ENCODE measurements at places on chromosomes 2 and 18.
A peak's percentile ranks its signal among the peaks of the same experiment; 100 is the strongest.

DNA sequence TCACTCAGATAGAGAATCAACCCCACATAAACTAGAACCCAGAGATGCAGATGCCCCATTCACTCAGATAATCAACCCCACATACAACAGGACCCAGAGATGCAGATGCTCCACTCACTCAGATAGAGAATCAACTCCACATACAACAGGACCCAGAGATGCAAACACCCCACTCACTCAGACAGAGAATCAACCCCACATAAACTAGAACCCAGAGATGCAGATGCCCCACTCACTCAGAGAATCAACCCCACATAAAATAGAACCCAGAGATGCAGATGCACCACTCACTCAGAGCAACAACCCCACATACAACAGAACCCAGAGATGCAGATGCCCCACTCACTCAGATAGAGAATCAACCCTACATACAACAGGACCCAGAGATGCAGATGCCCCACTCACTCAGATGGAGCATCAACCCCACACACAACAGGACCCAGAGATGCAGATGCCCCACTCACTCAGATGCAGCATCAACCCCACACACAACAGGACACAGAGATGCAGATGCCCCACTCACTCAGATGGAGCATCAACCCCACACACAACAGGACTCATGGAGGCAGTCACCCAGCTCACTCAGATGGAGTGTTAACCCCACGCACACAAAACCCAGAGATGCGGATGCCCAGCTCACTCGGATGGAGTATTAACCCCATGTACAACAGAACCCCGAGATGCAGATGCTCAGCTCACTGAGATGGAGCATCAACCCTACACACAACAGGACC, 11.7 kb downstream of the TMEM18 start:
- DNase-seq, result no peak

DNA sequence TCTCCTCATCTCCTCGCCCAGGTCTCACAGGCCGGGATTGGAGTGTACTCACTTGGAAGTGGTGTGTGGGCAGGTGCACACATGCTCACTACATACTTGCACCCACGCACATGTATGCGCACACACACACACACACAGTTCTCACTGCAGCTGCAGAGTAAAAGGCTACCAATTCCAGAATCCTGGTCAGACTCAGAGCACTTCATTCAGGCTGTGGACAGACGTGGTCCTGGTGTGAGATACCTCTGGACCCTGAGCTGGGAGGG, 19.4 kb downstream of the CELF4 start:
- DNase-seq, result no peak

- no peak for DNase-seq
These were observed 98.1 kb downstream of the LRRC30 start for GRCh38 chr18:7329016-7329415.

DNA sequence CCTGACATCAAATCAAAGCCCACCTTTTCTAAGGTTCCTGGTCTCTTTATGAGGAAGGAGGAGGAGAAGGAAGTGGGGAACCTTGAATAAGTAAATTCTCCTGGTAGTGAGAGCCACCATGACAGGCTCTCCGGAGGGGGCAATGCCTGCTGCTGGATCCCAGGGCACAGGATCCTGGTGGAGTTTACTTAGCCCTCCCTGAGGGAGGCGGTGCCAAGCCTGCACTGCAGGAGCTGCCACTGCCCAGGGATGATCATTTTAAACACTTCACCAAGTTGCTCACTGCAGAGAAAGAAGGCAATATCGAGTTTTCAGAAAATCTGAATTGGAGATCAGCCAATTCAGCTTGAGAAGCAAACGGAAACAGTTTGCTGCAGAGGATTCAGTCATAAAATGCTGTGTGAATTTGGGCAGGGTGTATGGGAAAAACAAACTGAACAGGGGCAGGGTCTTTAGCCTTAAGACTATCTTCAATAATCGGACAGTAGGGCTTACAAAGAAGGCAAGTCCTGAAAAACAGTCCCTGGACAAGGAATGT, 200.7 kb downstream of the RAD51AP2 start:
- no peak for DNase-seq

- DNase-seq, result no peak
These were observed 48.0 kb downstream of the ARHGAP15 start for GRCh38 chr2:143177096-143177786.

GRCh38 chr2:230160112-230160660, 59.6 kb downstream of the SP110 start:
- DNase-seq, result peak; percentile 31

DNA sequence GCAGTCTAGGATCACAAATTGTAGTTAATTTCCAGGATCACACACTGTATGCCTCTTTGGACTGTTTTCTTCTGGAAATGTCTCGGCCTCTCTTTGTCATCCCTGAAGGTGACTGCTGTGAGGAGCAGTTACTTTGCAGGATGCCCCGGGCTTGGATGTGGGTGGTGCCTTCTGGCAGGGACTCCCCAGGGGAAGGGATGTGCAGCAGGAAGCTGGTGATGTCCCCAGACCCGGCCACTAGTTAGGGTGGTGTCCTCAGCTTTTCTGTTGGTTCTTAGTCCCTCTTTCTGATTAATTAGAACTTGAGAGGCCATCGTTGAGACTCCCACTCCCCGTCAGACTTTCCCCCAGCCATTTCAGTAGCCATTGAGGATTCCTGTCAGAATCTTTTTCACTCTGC, 286.6 kb upstream of the HDAC4 start:
- DNase-seq, result no peak

GRCh38 chr2:240526521-240526920, 31.3 kb downstream of the ANKMY1 start:
- DNase-seq, result no peak

GRCh38 chr2:61792355-61792890, 61.4 kb downstream of the FAM161A start:
- no peak for DNase-seq

DNA sequence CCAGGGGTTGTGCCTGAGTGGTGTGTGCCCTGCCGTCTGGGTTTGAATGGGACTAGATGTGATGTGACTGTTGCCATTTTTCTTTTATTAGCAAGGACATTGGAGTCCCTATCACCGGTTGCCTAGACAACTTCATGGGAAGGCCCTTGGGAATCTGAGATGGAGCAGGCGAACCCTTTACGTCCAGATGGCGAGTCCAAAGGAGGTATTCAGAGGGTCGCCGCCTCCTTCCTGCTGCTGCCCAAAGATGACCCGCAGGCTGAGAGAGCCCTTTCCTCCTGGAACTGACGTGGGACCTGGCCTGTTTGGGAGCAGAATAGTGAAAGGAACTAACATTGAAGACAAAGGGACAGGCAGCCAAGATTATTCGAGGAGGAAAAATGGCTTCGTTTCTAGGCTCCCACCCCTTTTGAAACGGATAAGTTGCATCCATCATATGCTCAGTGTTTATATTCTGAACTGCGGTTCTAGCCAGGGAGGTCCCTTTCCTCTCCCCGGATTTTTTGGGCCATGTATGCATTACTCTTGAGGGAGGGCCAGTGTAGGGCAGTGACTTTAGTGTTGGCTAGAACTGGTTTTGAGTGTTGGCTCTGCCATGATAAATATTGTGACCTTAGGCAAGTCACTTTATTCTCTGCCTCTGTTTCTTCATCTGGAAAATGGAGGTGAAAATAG, 673 bp downstream of the CENPO start:
- DNase-seq, result no peak

DNA sequence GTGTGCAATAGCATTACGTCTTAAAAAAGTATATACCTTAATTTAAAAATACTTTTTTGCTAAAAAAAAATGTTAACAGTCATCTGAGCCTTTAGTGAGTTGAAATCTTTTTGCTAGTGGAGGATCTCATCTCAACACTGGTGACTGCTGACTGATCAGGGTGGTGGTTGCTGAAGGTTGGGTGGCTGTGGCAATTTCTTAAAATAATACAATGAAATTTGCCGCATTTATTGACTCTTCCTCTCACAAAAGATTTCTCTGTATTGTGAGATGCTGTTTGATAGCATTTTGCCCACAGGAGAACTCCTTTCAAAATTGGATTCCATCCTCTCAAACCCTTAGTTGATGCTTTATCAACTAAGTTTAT, 46.1 kb upstream of the ANXA4 start:
- DNase-seq, result no peak

- DNase-seq, result no peak
These were observed 18.2 kb downstream of the CYBRD1 start for GRCh38 chr2:171540437-171540836.

DNA sequence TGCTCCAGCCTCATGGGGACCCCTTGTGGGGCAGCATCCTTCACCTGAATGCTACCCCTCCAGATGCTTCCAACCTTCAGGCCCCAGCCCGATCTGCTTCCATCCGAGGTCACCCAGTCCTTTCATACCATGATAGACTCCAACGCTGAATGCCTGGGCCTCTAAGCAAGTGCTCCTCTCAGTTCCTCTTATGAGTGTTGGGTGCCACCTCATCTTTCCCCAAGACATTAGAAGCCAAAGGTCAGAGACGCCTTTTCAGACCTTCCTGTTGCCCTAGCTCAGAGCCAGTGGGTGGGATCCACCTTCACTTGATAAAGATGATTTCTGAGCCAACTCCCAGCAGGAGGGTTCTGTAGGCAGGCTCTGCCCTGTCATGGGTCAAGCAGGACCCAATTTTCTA, 174.5 kb upstream of the MGAT5 start:
- DNase-seq, result no peak

DNA sequence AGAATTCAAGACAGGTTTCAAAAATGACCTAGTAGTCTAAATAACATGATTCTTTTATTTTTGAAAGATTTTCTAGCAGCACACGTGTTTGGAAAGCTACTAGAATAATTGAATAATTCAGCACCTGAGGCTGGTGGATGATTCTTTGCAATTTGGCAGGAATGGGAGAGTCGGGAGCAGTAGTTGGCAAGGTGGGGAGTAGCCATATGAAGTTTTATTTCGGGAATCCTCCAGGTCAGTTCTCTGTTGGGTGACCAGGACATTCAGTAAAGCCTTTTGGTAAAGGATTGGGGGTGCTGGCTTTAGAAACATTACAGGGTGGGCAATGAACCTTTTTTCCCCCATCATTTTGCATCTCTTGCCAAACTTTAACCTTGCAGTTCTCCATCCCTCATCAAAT, 75.0 kb upstream of the LYPD6B start:
- no peak for DNase-seq

GRCh38 chr2:135510577-135510976, 20.4 kb downstream of the ZRANB3 start:
- no peak for DNase-seq

DNA sequence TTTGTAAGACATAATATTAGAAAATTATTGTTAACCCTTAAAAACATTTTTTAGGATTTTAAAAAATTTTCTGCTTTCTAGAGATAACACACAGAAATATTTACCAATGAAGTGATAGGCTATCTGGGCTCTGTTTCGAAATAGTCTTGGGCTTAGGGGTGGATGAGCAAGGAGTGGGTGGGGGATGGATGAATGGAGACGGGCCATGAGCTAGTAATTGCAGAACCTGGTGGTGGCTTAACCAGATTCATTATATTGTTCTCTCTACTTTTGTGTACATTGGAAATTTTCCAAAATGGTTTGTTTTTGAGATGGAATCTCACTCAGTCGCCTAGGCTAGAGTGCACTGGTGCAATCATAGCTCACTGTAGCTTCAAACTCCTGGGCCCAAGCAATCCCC, 89.6 kb downstream of the TCF7L1 start:
- DNase-seq, result peak; percentile 2

DNA sequence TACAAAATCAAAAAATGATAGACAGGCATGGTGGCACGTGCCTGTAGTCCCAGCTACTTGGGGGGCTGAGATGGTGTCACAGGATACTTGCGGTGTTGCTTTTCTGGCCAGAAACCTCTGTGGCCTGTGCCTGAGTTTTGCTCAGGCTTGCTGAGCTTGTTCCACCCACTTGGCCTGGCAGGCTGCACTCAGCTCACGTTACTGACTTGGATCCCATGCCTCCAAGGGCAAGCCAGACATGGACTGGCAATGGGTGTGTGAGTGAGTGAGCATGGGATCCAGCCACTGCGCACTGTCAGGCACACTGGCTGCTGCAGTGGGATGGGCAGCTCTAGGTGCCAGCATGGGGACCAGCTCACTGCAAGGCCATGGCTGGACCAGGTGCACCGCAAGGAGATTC, 67.9 kb downstream of the NCAPH start:
- no peak for DNase-seq

DNA sequence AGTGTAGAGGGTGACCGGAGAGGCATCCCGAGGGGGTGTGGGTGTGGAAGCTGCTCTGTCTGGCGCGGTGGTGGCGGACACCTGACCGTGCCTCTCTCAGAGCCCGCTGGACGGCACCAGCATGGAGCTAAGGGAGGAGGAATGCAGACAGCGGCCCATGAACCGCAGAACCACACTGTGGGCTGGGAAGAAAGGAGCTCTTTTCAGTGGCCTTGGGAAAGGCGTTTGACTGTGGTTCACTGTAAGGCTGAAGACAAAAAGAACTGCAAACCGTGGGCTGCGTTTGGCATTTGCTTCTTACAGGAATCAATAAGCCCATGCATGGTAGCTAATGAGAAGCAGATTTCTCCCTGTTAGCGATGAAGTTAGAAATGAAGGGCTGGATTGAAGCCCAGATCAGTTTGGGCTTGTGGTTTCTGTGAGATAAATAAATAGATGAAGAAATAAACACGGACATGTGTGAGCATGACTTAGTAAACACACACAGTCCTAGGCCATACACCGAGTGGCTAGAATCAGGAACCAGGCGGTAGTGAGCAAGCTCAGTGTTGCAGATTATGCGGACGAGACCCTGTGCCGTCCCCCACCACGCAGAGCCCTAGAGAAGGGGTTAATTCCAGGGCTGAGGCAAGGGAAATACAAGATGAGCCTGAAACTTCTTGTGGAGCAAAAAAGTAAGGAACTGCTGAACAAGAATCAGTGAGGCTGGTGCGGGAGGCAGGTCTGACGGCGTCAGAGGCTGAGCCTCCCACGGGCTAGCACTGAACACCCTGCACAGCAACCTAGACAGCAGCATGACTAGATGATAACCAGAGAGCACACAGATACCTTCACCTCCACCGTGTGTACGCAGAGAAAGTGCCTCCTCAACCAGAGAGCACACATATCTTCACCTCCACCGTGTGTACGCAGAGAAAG, 29.3 kb upstream of the NFATC1 start:
- no peak for DNase-seq

GRCh38 chr18:9629709-9630108, 15.3 kb upstream of the PPP4R1 start:
- no peak for DNase-seq

DNA sequence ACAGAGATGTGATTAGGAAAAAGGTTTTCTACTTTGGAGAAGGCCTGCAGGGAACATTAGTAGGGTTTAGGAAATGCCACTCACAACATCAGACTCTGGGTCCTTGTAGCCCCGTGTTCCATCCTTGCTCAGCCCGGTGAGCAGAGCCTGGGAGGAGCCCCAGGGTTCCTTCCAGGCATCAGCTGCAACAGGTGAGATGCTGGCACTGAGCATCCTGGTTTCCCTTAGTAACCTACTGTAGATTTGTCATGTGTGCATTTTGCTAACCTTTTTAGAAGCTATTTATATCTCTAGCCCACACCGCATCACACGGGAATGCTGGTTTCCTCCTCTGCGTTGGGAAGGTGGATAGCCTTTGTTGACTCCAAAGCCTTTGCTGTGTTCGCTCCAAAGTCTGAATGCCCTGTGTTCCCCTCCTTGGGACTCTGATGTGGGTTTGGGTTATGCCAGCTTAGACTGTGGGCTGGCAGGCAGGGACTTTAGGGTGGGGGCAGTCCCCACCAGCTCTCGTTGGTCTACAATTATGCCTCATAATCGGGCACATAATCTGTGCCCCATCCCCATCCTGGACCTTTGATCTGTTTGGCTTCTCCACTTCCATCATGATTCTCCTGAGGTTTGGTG, 69.3 kb downstream of the TMEM247 start:
- DNase-seq, result no peak

- no peak for DNase-seq
These were observed 37.8 kb downstream of the SCN9A start for GRCh38 chr2:166337932-166338331.
